Upper lobe of left lung (tissue), 6 donors: ENCODE measurements at places on chromosomes 2 and 18. TPM values are rescaled to one million over a fixed set of nuclear protein-coding genes. Genes with fewer than 3 reads are reported as not detected.

- DNase-seq: no peak
- H3K4me1 ChIP-seq: no peaks in the 10 kb centered on the region
- H3K36me3 ChIP-seq: no peaks in the 10 kb centered on the region
- H3K27me3 ChIP-seq: no peaks in the 10 kb centered on the region
- H3K4me3 ChIP-seq: no peak overlapping the region
These were observed 9.2 kb upstream of the CCDC141 start for GRCh38 chr2:179059026-179059700.

Gene NEU4
- not detected for total RNA-seq

Gene ABCG8
- not detected for total RNA-seq

Gene CTNNA2
- not detected for total RNA-seq

DNA sequence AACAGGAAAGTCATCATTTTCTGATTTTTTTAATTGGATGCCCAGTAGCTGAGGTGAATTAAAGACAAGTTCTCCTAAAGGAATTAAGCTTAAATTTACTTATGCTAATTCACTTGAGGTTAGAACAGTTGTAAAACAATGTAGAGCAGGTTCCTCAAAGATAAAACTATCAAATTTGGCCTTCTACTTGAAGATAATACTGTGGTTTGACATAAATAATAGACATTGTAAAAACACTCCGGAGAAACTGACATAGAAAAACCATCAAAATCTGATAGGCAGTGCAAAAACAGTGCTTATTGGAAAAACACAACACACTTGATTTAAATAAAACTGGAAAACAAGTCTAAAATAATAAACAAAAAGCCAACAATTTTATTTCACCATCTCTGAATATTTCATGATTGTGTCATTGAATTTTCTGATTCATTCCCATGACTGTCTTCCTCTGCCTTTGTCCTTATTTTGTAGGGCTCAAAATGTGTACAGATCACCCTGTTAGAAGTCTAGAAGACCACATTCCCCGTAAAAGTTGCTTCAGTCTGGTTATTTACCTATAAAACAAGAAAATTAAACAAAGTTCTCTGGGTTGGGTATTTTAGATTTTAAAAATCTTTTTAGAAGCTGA lies 28.3 kb upstream of the SLC40A1 start:
- H3K27me3 ChIP-seq: no peaks in the 10 kb centered on the region
- no peak for DNase-seq
- H3K27ac ChIP-seq: no peak overlapping the region
- H3K36me3 ChIP-seq: no peaks in the 10 kb centered on the region
- peaks cover 14% of the 10 kb centered on the region for H3K4me1 ChIP-seq
- no peak overlapping the region for H3K4me3 ChIP-seq

DNA sequence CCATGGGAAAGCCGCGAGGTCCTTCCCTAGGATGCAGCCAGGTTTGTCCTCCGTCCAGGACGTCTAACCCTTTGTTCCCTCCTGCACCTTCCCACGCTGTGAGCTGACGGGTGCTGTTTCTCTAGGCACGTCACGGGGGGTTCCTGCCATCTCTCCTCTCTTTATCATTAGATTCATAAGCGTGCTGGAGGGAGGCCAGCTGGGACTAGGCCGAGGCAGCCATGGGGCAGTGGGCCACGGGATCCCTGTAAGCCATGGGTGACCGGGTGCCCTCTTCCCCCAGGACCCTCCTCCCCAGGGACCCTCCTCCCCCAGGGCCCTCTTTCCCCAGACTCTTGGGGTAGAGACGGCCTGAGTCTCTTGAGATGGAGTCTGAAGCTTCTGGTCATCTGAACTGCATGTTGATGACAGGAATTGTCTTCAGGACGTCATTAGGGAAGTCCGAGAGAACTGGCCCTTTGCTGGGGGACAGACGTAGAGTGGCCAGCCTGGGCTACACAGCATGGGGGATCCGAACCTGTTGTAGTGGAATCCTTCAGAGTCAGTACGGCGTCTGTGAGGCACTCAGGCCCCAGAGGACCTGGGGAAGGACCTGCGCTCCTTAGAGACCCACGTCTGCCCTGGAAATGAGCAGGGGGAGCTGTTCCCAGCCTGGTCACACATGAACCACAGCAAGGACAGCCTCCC lies 108.1 kb downstream of the TPO start:
- no peaks in the 10 kb centered on the region for H3K27me3 ChIP-seq
- H3K27ac ChIP-seq: no peak overlapping the region
- no peaks in the 10 kb centered on the region for H3K4me1 ChIP-seq
- H3K4me3 ChIP-seq: no peak overlapping the region
- DNase-seq: no peak
- H3K36me3 ChIP-seq: no peaks in the 10 kb centered on the region

DNA sequence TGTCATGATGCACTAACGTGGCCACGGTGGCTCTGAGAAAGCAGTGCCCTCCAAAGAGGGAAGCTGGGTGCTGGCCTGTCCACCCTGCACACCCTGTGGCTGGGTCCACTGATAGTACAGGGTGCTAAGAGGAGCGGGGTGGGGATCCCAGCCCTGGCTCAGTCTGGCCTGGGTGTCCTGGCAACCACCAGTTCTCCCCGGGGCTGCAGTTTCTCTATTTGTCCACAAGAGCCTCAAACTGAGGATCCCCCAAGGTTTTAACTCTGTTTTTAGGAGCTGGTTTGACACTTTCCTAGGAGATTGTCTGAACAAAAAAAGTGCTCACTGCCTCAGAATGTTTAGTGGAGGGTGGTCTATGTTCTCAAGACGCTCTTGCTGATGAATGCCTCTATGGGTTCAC lies 29.0 kb downstream of the EDAR start:
- no peak for DNase-seq
- H3K27ac ChIP-seq: no peak overlapping the region
- H3K27me3 ChIP-seq: no peaks in the 10 kb centered on the region
- no peak overlapping the region for H3K4me3 ChIP-seq
- H3K36me3 ChIP-seq: no peaks in the 10 kb centered on the region

Gene SMYD1
- total RNA-seq: not detected

Gene RAMP1
- total RNA-seq: 14.4 TPM
